Heart right ventricle (tissue), 16 donors: ENCODE measurements at places on chromosomes 12 and 14. TPM values are rescaled to one million over a fixed set of nuclear protein-coding genes. Genes with fewer than 3 reads are reported as not detected.

- peak; percentile 36 for DNase-seq
These were observed 12.8 kb downstream of the ZFHX2 start for GRCh38 chr14:23538785-23539184.

GRCh38 chr12:54977155-54977554 is 7.4 kb downstream of the TESPA1 start:
- no peak for DNase-seq

The TROAP gene
- polyA plus RNA-seq = 1.3 TPM

DNA sequence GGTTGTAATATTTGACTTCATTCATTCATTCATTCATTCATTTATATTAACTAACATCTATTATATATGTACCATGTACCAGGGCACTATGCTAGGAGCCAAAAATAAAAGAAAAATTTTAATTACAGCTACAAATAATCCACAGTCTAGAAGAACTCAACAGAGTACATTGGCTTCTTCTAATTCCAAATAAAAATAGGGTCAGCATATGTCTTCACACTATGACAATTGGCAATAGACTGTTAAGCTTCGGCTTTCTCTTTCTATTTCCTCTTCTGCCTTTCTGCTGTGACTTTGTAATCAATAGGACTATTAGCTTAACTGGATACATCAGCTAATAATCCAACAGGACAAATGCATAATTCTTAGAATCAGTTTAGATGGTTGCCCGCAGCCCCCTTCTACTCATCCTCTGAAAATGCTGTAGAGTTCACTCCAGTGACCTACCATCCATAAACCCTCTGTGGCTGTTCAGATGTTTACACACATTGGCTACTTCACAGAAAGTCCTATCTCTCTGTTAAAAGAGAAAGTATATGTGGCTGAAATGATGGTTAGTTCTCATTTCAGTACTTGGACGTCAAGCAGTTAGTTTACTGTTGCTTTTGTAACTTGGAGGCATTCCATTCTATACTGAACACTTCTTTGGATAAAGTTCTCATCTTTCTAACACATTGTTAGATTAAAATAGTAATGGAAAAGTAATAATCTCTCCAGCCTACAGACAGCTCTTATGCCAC is 445.5 kb upstream of the GARIN6 start:
- no peak for DNase-seq

The TSPAN9 gene
- 83.9 TPM for polyA plus RNA-seq

GRCh38 chr14:68306934-68307789 is 485.7 kb downstream of the ZFP36L1 start:
- DNase-seq = no peak

DNA sequence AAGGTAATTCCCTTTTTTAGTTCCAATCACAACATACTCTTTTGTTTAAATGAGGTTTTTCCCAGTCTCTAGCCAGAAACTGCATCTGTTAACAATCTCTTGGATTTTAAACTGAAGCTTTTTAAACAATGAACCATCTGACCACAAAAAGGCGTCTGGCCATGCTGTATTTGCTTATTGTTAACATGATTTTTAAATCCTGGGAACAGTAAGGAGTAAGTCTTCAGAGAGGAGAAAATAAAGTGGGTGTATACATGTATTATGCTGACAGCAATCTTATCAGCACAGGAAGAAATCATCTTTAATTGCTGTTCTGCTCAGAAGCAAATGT is 106.2 kb downstream of the DAAM1 start:
- DNase-seq = no peak

DNA sequence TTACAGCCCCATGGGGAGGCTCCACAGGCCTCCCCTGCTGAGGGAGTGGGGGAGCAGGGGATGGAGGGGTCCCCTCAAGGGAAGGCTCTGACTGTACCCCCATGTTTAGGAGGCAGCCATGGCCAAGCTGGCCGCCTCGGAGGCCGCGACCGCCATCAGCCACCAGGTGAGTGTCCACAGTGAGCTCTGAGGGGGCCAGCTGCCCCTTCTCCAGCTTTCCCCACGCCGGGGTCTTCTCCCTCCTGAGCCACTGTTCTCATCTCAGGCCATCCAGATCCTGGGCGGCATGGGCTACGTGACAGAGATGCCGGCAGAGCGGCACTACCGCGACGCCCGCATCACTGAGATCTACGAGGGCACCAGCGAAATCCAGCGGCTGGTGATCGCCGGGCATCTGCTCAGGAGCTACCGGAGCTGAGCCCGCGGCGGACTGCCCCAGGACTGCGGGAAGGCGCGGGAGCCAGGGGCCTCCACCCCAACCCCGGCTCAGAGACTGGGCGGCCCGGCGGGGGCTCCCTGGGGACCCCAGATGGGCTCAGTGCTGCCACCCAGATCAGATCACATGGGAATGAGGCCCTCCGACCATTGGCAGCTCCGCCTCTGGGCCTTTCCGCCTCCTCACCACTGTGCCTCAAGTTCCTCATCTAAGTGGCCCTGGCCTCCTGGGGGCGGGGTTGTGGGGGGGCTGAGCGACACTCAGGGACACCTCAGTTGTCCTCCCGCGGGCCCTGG is 13.6 kb downstream of the ACADS start:
- no peak for DNase-seq

DNA sequence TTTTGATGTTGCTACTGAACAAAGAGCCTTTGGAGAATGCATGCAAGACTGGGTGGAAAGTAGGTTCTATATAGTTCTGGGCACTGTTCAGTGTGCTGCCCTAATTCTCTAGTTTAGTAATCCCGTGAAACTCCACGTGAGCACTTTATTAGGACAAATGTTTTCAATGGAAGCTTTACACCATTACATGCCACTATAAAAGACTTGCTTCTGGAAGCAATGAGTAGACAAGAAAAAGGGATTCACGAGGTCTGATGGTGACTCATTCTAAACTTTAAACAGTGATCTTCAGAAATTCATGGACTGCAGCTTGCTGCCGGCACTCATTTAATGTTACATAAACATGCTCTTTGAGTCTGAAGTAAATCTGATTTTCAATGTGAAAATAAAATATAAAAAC is 22.3 kb downstream of the ATG14 start:
- DNase-seq = no peak

GRCh38 chr14:41349289-41349910 is 257.3 kb upstream of the LRFN5 start:
- DNase-seq = no peak
